ENCODE measurements at places on chromosomes 1 and 21. TPM values are rescaled to one million over a fixed set of nuclear protein-coding genes. Genes with fewer than 3 reads are reported as not detected.

Gene MRAP
- total RNA-seq, result not detected

Gene BSND
- 0.15 TPM for total RNA-seq

GRCh38 chr1:225407755-225408154 lies 20.1 kb downstream of the LBR start:
- no peak overlapping the region for H3K4me3 ChIP-seq
- DNase-seq, result no peak
- H3K36me3 ChIP-seq, result peaks cover 100% of the 10 kb centered on the region
- H3K27ac ChIP-seq, result no peak overlapping the region
- H3K27me3 ChIP-seq, result no peaks in the 10 kb centered on the region

DNA sequence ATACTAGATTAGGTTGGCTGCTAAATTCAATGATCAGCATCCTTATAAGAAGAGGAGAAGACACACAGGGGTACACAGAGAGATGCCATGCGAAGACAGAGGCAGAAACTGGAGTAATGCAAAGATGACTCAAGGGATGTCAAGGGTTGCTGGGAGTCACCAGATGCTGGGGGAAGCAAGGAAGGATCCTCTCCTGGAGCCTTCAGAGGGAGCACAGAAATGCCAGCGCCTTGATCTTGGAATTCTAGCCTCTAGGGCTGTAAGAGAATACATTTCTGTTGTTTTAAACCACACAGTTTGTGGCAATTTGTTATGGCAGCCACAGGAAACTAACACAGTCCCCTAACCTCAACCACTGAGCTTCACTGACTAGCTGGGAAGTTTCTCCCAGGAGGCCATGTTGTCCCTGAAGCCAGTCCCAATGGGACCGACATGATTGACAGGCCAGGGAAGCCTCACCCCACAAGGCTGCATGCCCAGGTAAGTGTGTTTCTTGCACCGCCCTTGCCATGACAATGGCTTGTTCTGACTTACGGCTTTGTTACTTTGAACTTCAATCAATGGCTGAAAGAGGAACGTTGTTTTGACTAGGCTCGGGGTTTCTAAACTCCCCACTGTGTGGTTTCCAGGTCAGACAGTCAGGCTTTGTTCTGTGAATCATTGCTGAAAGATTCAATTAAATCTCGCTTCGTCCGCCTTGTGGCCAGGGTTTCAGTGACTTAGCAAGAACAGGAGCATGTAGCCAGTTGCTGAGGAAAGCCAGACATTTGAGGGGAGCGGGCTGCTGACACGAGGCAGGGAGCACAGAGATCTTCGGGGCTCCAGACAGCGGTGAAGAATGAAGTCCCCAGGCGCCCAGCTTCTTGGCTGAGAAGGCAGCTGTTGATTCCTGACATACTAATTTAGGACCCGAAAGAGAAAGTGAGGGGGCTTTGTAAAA lies 62.3 kb downstream of the RUNX1 start:
- no peaks in the 10 kb centered on the region for H3K27me3 ChIP-seq
- no peak overlapping the region for H3K4me3 ChIP-seq
- DNase-seq, result no peak
- H3K4me1 ChIP-seq, result peaks cover 68% of the 10 kb centered on the region
- no peaks in the 10 kb centered on the region for H3K36me3 ChIP-seq
- H3K27ac ChIP-seq, result peak overlapping the region; percentile 56

- no peak for DNase-seq
- no peak overlapping the region for H3K4me3 ChIP-seq
- H3K27me3 ChIP-seq, result no peaks in the 10 kb centered on the region
- peak overlapping the region; percentile 67 for H3K27ac ChIP-seq
- H3K36me3 ChIP-seq, result no peaks in the 10 kb centered on the region
Measured at GRCh38 chr21:39055167-39055767, 128.0 kb downstream of the PSMG1 start.

DNA sequence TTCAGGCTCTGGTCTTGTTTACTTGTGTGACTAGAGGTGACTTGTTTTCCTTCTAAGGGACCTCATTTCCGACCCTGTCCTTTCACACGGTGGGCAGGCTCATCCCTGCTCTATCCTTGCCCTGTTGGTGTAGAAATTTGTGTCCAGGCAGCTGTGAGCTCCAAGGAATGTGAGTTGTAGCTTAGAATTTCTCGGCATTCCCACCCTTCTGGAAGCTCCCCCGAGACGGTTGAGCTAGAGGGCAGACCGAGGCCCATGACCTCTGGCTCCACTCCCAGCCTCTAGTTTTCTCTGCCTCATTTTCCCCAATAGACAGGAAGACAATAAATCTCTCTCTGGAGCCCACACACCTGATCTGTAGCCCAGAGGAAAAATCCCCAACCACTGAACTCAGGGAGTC lies 100.9 kb downstream of the NAV1 start:
- no peaks in the 10 kb centered on the region for H3K4me1 ChIP-seq
- no peaks in the 10 kb centered on the region for H3K27me3 ChIP-seq
- no peak overlapping the region for H3K27ac ChIP-seq
- no peak for DNase-seq

DNA sequence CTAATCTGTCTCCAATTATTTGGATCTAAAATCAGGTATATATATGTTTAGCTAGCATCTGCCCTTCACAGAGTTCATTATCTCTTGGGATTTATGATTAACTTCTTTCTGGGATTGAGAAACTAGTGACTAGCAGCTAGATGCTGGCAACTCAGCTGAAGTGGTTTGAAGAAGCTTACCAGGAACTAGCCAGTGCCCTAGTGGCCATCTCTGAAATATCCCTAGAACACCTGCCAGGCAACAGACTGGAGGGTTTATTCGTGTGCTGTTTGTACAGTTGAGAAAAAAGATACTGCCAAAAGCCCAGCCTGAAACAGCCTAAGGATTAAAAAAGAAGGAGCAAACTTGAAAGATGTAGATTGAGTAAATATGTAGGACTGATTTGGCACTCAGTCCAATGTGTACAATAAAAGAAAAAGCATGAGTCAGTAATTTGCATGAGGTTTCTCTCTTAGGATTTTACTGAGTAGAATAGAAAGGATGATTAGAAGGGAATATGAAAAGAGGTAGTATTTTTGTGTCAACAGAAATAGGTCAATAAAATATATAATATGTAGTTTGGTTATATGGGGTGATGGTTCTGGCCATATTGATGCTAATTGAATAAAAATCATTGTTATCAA lies 1144.6 kb upstream of the ADGRL2 start:
- H3K27me3 ChIP-seq, result no peaks in the 10 kb centered on the region
- no peaks in the 10 kb centered on the region for H3K36me3 ChIP-seq
- no peak for DNase-seq
- H3K27ac ChIP-seq, result no peak overlapping the region
- H3K4me1 ChIP-seq, result no peaks in the 10 kb centered on the region

- H3K4me3 ChIP-seq, result peak overlapping the region; percentile 35
- peaks cover 32% of the 10 kb centered on the region for H3K36me3 ChIP-seq
- no peak overlapping the region for H3K27ac ChIP-seq
- DNase-seq, result no peak
- H3K4me1 ChIP-seq, result peaks cover 37% of the 10 kb centered on the region
- peaks cover 69% of the 10 kb centered on the region for H3K27me3 ChIP-seq
Measured at GRCh38 chr1:941588-942383, 17.3 kb downstream of the NOC2L start.

DNA sequence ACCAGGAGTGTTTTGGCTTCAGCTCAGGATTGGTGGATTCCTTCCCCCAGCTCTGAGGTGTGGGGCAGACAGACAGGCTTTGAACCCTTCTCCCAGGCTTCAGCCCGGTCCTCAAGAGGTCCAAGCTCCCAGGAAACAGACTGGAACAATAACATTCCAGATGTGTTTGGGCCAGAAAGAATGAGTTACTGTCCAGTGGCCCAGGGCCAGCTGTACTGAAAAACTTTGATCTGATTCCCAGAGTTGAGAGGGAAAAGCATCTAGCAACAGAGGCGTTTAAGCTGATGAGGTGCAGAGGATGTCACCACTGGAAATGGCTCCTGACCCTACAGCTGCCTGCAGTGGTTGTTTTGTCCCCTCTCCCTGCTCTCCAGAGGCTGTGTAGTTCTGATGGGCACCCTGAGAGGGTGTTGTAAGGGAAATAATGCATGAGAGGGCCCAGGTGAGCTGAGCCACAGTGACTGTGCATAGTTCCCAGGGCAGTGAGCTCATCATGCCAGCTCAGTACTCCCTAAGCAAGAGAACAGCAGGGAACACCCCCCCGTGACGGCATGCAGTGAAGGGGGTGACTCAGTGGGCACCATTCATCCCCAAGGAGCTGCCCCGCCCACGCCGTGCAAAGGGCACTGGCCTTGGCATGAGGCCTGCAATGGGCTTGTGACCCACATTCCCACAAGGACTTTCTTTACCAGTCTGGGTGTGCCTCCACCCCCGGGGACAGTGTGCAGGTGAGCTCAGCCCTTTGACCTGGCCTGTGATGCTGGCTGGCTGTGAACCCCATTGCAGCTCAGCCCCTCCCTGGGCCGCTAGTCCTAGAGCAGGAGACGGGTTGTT lies 13.8 kb upstream of the SFN start:
- H3K4me3 ChIP-seq, result no peak overlapping the region
- H3K27me3 ChIP-seq, result no peaks in the 10 kb centered on the region
- no peak for DNase-seq
- peaks cover 21% of the 10 kb centered on the region for H3K4me1 ChIP-seq
- H3K27ac ChIP-seq, result no peak overlapping the region
- peaks cover 68% of the 10 kb centered on the region for H3K36me3 ChIP-seq

DNA sequence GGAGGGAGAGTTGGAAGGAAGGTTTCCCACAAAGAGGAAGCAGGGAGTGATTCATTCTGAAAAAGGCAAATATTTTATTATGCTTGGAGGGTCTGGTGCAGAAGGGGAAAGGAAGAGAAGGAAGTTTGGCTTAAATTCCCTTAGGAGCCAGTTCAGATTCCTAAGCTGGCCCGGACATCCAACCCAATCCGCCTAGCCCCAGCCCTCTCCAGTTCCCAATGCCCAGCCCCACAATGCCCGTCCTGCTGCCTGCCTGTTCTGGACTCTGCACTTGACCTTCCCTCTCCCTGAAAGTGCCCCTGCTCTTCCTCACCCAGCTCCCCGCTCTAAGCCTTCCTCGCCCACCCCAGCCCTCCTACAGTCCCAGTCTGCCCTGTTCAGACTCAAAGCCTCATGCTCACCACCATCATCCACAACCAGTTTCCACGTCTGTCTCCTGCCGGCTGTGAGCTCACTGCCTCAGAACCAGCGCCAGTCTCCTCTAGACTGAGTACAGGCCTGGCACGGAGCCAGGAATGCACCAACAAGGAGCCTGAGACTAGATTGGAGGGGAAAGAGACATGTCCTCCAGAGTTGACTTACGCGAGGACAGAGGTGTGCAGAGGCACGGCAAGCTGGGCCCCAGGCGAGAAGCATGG lies 18.9 kb downstream of the CAPN2 start:
- H3K27ac ChIP-seq, result no peak overlapping the region
- no peak for DNase-seq
- H3K27me3 ChIP-seq, result no peaks in the 10 kb centered on the region

- no peak overlapping the region for H3K27ac ChIP-seq
- DNase-seq, result no peak
- no peak overlapping the region for H3K4me3 ChIP-seq
- peaks cover 41% of the 10 kb centered on the region for H3K27me3 ChIP-seq
- no peaks in the 10 kb centered on the region for H3K4me1 ChIP-seq
- no peaks in the 10 kb centered on the region for H3K36me3 ChIP-seq
Measured at GRCh38 chr1:34369701-34370455, 193.2 kb downstream of the C1orf94 start.

DNA sequence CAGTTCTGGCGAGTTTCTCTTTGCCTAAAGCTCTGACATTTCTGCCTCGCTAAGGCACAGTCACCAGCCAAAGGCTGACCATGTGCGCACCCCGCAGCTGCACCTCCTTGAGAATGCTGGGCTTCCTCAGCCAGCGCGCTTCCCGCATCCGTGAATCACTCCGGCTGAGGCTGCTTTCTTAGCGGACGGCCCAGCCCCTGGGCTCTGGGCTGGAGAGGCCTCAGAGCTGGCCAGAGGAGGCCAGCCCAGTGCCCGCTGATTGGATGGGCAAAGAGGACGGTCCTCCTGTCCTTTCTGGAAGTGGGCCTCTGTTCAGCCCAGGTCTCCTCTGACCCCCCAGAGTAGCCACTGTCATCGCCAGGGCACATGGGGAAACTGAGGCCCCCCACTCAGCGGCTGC lies 56.1 kb downstream of the PRDM16 start:
- H3K4me1 ChIP-seq, result peaks cover 33% of the 10 kb centered on the region
- H3K27me3 ChIP-seq, result no peaks in the 10 kb centered on the region
- DNase-seq, result no peak
- H3K36me3 ChIP-seq, result no peaks in the 10 kb centered on the region
- H3K4me3 ChIP-seq, result no peak overlapping the region

- no peaks in the 10 kb centered on the region for H3K27me3 ChIP-seq
- no peak for DNase-seq
- no peak overlapping the region for H3K4me3 ChIP-seq
- H3K36me3 ChIP-seq, result no peaks in the 10 kb centered on the region
- H3K4me1 ChIP-seq, result no peaks in the 10 kb centered on the region
- no peak overlapping the region for H3K27ac ChIP-seq
Measured at GRCh38 chr21:25490742-25491141, 116.5 kb downstream of the MRPL39 start.

- H3K27me3 ChIP-seq, result no peaks in the 10 kb centered on the region
- no peaks in the 10 kb centered on the region for H3K36me3 ChIP-seq
Measured at GRCh38 chr1:230306169-230306568, 120.0 kb downstream of the PGBD5 start.

GRCh38 chr1:149848340-149849110 lies 50.8 kb upstream of the BOLA1 start:
- DNase-seq, result no peak
- peak overlapping the region; percentile 92 for H3K27ac ChIP-seq
- H3K36me3 ChIP-seq, result no peaks in the 10 kb centered on the region
- H3K27me3 ChIP-seq, result no peaks in the 10 kb centered on the region
- peaks cover 66% of the 10 kb centered on the region for H3K4me1 ChIP-seq

Measured in spleen (tissue), 13 donors.